ENCODE measurements at places on chromosomes 16 and 17. TPM values are rescaled to one million over a fixed set of nuclear protein-coding genes. Genes with fewer than 3 reads are reported as not detected.

Gene SMIM36
- not detected for total RNA-seq

Gene KRTAP4-9
- total RNA-seq: not detected

Gene RAB26
- 10.2 TPM for total RNA-seq

Gene CPHXL2
- not detected for total RNA-seq

Gene FXR2
- 19.0 TPM for total RNA-seq

Gene GP1BA
- not detected for total RNA-seq

Data from left lobe of liver (tissue), 2 donors.